ENCODE measurements at places on chromosomes 5 and 9.

DNA sequence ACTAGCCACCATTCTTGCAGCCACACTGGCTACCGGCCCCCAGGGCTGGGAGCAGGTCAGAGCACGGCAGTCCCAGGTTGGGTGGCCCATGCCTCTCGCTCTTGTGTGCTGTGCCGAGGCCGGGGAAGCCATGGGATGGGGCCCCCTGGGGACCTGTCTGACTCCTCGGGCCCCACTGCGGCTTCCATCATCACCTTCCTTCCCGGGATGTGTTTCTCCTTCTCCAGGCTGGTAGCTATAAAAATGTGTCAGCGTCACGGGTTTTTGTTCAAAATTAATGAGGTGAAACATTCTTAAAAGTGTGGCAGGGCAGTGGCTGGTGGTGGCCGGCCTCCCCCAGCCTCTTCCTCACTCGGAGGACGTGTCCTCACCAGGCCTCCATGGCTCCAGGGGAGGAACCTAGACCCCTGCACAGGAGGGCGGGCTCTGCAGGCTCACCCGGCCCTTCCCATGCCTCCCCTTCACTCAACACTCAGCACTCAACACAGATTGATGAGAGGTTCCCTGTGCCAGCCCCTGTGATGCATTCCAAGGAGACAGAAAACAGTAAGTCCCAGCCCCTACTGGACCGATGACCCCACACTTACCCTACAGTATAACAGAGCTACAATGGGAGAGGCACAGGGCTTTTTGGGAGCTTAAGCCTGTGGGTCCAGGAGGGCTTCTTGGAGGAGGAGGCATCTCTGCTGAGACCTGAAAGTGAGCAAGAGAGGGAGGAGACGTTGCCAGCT, 43.2 kb downstream of the PTGES start:
- no peak for DNase-seq

DNA sequence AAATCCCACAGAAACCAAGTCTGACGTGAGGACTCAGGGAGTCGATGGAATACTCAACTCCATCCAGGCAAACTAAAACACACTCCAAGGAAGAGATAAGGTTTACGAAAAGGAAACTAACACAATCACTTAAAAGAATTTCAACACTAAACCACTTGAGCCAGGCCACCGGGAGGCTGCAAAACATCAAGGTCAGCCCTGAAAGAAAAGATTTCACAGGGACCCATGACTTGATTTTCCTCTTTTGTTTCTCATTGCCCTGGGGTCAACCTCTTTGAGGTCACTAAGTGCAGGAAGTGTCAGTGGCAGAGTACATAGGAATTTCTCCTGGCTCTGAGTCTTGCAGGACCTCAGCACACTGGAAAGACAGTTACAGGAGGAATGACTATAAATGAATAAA, 77.8 kb upstream of the TARS1 start:
- DNase-seq: no peak

- no peak for DNase-seq
These were observed 381 bp downstream of the NR2F1 start for GRCh38 chr5:93583439-93583767.

DNA sequence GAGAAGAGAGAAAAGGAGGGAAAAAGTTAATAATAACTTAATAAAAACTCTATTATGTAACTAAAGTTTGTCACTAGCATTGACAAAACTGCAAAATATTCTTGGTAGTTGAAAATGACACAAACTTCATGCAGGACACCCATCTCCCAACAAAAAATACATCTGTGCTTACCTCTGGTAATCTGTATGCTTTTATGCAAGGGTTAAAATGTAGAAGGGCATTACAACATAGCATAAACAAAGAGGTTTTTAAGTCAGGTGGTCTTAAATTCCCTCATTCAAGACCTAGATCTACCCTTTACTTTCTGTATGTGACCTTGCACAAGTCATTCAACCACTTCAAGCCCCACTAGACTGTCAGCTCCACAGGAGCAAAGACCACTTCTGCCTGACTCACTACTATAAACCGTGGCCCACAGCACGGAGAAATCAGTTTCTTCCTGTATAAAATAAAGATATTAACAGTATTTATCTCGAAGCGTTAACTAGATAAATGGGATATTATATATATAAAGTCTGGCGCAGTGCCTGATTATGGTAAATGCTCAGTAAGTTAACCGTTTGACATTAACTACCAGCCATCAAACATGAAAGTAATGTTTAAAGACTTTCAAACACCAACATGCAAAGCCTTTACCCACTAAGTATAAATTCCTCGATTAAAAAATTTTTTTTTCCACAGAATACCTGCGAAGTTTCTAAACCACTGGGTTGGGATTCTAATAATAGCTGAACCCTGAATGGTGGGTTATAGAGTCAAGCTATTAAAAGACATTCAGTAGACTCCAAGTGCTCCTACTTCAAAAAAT, 2.0 kb downstream of the FBXL17 start:
- no peak for DNase-seq

- DNase-seq: no peak
These were observed 178.1 kb upstream of the CDH9 start for GRCh38 chr5:27216367-27216950.

- DNase-seq: no peak
These were observed 661.4 kb upstream of the KLF4 start for GRCh38 chr9:108150736-108151586.

DNA sequence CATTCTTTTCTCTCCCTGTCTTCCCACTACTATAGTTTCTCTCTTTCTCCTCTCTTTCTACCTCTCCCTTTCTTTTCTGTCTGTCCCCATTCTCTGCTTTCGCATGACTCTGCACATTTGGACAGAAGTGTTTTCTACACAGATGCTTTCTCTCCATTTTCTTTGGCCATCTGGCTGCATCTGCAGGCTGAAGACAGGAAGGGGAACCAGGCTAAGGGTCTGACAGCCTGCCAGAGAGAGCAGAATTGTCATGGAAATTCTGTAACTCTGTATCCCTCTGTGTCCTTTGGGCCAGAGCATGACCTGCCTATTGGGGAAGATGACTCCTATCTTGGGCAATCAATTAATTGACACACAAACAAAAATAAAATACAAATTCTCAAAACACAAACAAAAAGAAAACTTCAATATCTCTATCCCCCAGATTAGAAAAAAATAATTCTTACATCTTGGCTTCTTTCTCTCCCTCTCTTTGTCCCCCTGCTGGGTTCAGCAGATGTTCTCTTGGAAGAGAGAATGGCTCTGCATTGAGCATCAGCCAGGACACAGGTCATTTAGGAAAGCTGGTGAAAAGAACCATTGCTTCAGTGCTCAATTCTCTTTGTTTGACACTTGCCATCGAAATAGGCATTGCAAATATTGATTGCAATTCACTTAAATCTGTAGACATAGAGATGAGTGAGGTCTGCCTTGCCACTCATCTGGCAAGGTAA, 415.9 kb upstream of the KLF4 start:
- no peak for DNase-seq

DNA sequence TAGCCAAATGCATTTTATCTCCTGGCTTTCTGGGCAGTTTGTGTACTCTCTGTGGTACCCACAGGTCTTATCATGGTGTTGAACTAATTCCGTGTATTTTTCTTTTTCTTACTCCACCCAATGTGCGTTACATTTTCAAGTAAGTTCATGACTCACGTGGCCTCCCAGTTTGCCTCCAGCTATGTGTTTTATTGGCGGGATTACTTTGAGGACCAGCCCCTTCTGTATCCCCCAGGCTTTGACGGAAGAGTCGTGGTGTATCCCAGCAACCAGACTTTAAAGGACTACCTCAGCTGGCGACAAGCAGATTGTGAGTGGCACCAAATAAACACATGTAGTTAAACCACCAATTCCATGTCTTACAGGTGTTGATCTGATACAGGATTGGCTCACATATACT, 3.2 kb downstream of the THG1L start:
- DNase-seq: no peak

- DNase-seq: no peak
These were observed 88.2 kb downstream of the FRMD3 start for GRCh38 chr9:83449983-83450382.

DNA sequence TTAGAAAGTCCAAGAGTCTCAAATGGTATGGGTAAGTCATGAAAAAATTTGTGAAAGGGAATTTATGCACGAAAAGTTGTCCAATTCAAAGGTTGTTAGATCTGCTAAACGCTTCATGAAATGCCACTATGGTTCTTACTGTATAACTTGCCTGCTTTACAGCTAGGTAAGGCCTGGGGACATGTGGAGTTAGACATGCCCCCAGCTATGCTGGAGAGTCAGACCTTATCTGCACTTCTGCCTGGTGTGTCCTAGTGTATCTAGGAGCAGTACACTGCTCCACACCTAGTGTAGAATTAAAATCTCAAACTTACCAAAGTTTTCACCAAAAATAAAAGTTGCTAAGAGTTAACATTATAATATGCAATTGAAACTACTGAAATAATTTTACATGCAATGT, 136.8 kb downstream of the MAPKAP1 start:
- DNase-seq: no peak

- DNase-seq: no peak
These were observed 35.7 kb upstream of the PPP1R26 start for GRCh38 chr9:135443797-135444425.

- no peak for DNase-seq
These were observed 7.9 kb downstream of the CKMT2 start for GRCh38 chr5:81241001-81241400.

DNA sequence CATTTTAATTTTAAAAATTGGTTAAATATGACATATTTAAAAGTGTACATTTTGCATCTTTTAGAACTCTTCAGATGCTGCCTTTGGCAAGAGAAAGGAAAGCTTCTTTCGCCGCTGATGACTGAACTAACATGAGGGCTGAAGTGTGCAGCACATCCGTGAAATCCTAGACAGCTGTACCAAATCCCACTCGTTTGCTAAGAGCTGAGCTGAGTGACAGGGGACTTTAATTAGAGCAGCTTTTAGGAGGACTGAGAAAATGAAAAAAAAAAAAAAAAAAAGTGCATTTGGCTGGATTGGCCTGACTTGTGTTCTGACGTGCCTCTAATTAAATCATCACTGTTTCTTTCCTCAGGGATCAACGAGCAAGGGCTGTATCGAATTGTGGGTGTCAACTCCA, 271.3 kb downstream of the ARHGAP26 start:
- DNase-seq: no peak

DNA sequence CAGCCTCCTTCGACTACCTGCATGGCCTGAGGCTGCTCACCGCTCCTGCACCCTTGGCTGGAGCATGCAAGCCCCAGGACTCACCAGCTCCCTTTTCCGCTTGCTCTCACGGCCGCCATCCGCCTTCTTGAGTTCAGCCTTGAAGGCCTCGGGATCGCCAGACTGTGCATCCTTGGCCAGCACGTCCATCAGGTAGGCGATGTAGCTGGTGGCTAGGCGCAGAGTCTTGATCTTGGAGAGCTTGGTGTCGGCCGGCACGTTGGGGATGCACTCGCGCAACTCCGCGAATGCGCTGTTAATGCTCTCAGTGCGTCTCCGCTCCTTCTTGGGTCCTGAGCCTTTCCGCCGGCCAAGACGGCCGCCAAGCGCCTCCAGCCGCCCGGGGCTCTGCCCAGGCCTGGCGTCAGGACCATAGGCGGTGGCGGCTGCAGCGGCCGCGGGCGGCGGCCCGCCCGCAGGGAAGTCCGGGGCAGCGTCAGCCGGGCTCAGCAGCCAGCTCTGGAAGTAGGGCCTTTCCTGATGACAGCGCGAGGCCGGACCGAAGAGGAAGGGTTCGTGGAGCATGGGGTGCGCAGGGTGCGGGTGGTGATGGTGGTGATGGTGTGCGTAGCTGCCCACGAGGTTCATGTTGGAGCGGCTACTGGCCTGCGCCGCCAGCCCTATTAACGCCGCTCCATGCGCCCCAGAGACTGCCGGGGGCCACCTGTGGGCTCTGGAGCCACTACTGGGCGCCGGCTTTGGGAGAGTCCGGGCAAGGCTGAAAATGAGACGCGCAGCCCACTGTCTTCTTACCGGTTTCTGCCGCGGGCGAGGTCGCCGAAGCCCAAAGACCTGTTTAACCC, 424 bp downstream of the HAND1 start:
- no peak for DNase-seq
